ENCODE measurements at places on chromosomes 4 and X. TPM values are rescaled to one million over a fixed set of nuclear protein-coding genes. Genes with fewer than 3 reads are reported as not detected.
A peak's percentile ranks its signal among the peaks of the same experiment; 100 is the strongest.

The FAM241A gene
- 2.5 TPM for total RNA-seq

The GAGE12F gene
- not detected for total RNA-seq

DNA sequence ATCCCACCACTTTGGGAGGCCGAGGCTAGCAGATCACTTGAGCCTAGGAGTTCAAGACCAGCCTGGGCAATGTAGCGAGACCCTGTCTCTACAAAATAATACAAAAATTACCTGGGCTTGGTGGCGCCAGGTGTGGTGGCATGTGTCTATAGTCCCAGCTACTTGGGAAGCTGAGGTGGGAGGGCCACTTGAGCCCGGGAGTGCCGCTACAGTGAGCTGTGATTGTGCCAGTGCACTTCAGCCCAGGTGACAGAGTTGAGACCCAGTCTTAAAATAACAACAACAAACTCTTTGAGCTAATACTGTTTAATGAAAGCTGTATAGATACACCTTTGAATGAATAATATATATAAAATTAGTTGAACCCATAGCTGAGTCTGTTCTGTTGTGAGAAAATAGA, 9.7 kb downstream of the BCORL1 start:
- no peak for DNase-seq

The P2RY4 gene
- 0.22 TPM for total RNA-seq

The VCX3A gene
- total RNA-seq: not detected

The ERCC6L gene
- total RNA-seq: 9.6 TPM

GRCh38 chrX:3712870-3713224, 602 bp downstream of the PRKX start:
- DNase-seq: no peak

The CENPI gene
- 20.4 TPM for total RNA-seq

The GATA1 gene
- total RNA-seq: not detected

DNA sequence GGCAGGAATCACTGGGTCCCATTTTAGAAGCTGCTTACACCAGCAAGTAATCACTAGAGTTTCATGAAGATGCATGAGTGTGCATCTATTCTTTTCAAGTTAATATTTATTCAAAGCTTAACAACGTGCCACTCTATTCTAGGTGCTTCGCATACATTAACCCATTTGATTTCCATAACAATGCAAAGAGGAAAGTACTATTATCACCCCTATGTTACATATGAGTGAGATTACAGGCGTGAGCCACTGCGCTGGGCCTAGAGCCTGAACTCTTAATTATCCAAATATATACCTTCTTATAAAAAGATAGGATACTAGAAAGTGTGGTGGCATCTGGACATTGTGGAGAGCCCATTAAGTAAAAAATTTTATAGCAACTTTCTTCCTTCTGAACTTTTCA, 65.4 kb downstream of the CXCL13 start:
- DNase-seq: no peak

DNA sequence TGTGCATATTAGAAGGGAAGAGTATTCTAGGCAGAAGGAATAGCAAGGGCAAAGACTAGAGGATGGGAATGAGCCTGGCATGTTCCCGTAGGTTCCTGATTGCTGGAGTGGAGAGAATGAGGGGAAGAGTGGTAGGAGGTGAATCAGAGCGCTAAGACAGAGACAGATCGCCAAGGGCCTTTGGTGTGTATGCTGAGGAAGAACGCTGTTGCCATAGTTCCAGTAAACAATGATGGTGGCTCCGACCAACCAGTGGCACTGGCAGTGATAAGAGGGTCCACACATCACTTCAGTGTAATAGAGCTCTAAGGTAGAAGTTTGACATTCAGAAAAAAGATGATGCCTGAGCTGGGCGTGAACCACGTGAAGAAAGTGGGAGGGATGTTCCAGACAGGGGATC, 966 bp downstream of the TBC1D25 start:
- DNase-seq: no peak

- DNase-seq: no peak
Observed at GRCh38 chrX:97267396-97268181, 383.9 kb downstream of the RPA4 start.

DNA sequence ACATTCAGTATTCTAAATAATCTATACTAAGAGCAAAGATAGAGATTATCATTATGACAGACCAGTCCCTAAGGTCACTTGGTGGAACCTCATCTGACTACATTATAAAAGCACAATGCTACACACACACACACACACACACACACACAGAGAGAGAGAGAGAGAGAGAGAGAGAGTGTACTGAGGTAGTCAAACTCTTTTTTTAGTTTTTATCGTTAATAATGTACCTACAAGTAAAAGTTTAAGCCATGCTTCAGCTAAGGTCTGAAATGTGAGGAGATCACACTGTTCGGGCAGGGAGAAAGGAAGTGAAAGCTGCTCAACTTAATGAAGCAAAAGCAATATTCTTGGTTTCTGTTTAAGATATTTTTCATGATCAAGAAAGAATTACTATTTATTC, 75.8 kb upstream of the CCDC160 start:
- DNase-seq: peak; percentile 4

The PLXNB3 gene
- total RNA-seq: 0.44 TPM

- no peak for DNase-seq
Observed at GRCh38 chr4:142130666-142131065, 494.3 kb downstream of the IL15 start.

The FAM47E gene
- total RNA-seq: not detected

Data from activated naive CD4-positive, alpha-beta T cell treated with anti-CD3 and anti-CD28 coated beads for 36 hours (primary cell).